ENCODE measurements at places on chromosomes 12 and 14.
A peak's percentile ranks its signal among the peaks of the same experiment; 100 is the strongest.

- DNase-seq = no peak
Measured at GRCh38 chr12:111458546-111459172, 52.9 kb downstream of the SH2B3 start.

GRCh38 chr14:57362361-57362760, 28.0 kb upstream of the NAA30 start:
- DNase-seq = no peak

- no peak for DNase-seq
Measured at GRCh38 chr12:107525063-107525718, 160.4 kb upstream of the PWP1 start.

GRCh38 chr12:48681399-48681709, 684 bp downstream of the KANSL2 start:
- DNase-seq = peak; percentile 27

GRCh38 chr12:23084236-23084995, 459.4 kb downstream of the ETNK1 start:
- no peak for DNase-seq

Measured in GM12892 (cell line).